ENCODE measurements at places on chromosomes 12 and 14.

GRCh38 chr14:21185491-21185890 is 29.6 kb upstream of the OR5AU1 start:
- no peak for DNase-seq

DNA sequence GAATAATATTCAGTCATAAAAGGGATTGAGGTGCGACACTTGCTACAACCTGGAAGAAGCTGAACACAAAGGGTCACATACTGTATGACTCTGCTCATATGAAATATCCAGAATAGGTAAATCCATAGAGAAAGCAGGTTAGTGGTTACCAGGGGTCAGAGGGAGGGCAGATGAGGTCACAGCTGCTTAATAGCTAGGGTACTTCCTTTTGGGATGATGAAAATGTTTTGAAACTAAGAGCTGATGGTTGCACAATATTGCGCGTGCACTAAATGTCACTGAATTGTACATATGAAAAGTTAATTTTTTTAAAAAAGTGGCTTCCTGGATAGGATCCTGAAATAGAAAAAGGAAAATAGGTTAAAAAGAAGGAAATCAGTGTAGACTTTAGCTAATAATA is 23.8 kb downstream of the NEUROD4 start:
- no peak for DNase-seq

DNA sequence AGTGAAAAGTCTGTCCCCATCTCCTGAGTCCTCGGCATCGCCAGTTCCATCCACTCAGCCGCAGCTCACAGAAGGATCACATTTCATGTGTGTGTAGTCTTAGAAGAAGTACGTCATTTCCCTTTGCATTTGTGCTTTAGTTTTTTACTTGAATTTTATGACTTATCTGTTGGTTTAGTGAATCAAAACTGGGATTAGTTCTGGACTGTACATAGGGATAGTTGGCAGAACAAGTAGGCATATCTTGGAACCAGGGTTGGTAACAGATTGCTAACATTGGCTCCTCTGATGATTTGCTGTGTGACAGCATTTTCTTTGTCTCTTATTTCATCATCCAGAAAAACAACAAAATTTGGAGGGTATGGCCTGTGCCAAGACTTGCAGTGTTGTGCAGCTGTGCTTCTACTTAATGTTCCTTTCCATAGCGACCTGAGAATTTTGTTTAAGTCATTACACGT is 69.6 kb upstream of the AEBP2 start:
- no peak for DNase-seq

GRCh38 chr14:22561661-22562579 is 27.1 kb downstream of the DAD1 start:
- DNase-seq = peak; percentile 20

GRCh38 chr12:64825143-64826021 is 935 bp downstream of the TBC1D30 start:
- no peak for DNase-seq

DNA sequence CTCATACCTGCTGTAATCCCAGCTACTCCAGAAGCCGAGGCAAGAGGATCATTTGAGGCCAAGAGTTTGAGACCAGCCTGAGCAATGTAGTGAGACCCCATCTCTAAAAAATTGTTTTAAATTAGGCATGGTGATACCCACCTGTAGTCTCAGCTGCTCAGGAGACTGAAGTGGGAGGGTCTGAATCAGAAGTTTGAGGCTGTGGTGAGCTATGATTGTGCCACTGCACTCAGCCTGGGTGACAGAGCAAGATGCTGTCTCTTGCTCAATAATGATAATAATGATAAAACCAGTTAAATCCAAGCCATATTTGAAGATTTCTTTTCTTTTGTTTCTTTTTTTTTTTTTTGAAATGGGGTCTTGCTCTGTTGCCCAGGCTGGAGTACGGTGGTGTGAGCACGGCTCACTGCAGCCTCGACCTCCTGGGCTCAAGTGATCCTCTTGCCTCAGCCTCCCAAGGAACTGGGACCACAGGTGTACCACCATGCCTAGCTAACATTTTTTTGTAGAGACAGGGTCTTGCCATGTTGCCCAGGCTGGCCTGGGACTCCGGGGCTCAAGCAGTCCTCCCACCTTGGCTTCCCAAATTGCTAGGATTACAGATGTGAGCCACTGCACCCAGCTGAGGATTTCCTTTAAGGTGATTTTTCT is 12.8 kb downstream of the PSMA6 start:
- no peak for DNase-seq

DNA sequence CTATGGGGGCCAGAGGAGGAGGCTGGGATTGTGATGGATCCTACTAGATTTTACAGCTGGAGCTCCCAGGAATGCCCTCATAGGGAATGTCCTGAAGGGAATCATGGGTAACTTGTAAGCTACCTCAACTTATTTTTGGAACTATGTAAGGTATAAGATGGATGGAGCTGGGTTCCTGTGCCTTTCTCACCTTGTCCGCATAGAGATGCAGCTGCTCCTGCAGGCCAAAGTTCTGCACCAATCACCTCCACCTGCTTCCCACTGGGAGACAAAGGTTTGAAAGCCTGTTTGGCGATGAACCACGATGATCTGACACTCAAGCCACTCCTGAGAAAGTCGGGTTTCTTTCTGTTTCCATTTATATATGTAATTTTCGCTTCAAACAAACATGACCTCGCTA is 648 bp upstream of the AKAP5 start:
- DNase-seq = no peak

GRCh38 chr12:4444031-4444430 is 1.6 kb downstream of the FGF6 start:
- DNase-seq = no peak

DNA sequence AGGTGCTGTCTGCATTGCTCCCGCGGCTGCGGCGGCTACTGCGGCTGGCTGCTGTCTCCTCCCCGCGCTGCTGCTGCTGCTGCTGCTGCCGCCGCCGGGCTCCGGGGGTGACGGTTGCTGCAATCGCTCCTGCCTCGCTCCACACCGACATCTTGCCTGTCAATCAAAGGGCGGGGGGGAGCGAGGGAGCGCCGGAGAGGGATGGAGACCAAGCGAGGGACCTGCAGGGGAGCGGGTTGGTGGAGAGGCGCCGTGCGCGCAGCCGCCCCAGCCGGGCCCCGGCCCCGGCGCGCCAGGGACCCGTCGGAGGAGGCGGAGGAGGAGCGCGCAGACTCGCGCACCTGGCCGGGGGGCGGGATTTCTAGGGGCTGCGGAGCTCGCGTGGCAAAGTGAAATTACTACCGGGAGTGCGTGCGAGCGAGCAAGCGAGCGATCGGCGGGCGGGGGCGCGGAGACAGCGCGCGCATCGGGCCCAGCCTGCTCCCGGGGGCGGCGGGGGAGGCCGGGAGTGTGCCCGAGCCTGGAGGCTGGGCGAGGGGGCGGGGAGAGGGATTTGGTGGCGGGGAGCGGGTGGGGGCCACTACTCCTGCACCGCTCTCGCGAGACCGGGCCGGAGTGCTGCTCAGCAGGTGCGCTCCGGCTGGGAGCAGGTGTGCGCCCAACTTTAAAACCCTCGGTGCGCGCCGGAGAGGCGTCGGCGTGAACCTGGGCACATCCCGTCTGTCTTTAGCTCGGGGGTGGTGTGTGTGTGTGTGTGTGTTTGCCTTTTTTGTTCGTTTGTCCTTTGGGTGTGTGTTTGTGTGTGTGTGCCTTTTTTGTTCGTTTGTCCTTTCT is at the start of gene KSR2:
Gene KSR2, minus strand, starts transcription at position 165 of the 834 bp plus-strand sequence. CDS start 735 bp downstream, outside the sequence.
- peak; percentile 25 for DNase-seq

GRCh38 chr14:68811171-68811570 is 18.3 kb upstream of the ZFP36L1 start:
- no peak for DNase-seq

- no peak for DNase-seq
Observed at GRCh38 chr12:93970900-93971688, 177.3 kb upstream of the PLXNC1 start.
